ENCODE measurements at places on chromosomes 6 and 20. TPM values are rescaled to one million over a fixed set of nuclear protein-coding genes. Genes with fewer than 3 reads are reported as not detected.
A peak's percentile ranks its signal among the peaks of the same experiment; 100 is the strongest.

The EFCAB8 gene
- 1.1 TPM for total RNA-seq

The IPCEF1 gene
- 0.29 TPM for total RNA-seq

GRCh38 chr20:8652396-8652795 is 416.5 kb upstream of the PLCB4 start:
- no peak overlapping the region for H3K27ac ChIP-seq
- H3K36me3 ChIP-seq = no peaks in the 10 kb centered on the region
- H3K27me3 ChIP-seq = peaks cover 7% of the 10 kb centered on the region

DNA sequence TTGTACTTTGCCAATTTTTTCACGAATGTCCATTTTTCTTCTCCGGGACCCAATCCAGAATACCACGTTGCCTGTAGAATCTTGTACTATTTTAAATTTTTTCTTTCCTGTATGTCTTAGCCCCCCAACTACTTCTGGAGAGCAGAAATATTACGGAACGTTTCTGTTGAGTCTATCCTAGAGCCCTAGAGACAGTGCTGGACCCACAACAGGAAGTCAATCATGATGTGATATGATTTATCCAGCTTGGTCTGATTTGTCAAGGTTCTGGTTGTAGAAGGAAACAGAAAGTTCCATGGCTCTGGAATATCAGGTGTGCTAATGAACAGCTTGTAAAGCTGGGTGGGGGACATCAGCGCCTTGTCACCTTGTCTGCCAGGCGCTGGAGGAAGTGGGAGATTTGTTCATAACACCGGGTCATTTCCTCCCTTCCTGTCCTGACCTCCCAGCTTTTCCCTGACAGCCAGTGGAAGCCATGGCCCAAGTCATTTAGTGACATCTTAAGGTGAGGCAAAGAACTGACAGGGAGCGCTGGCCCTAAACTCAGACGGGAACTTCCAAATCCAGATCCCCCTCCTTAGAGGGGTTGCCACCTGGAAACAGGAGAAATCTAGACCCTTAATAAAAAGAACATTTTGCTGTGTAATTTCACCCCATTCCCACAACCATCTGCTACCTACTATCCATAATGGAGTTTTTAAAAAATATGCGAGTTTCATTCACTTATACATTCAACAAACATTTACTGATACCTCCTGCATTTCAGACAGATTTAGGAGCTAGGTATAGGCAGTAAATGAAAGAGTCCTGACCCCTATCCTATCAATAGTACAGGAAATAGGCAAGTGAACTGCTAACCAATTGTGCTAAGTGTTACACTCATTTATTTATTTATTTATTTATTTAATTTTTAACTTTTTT is 130.5 kb downstream of the ZFP64 start:
- H3K4me1 ChIP-seq = no peaks in the 10 kb centered on the region
- H3K36me3 ChIP-seq = no peaks in the 10 kb centered on the region
- no peak overlapping the region for H3K27ac ChIP-seq
- H3K27me3 ChIP-seq = no peaks in the 10 kb centered on the region
- peak; percentile 38 for DNase-seq
- H3K4me3 ChIP-seq = no peak overlapping the region
